ENCODE measurements at places on chromosomes 2 and 18. TPM values are rescaled to one million over a fixed set of nuclear protein-coding genes. Genes with fewer than 3 reads are reported as not detected.
A peak's percentile ranks its signal among the peaks of the same experiment; 100 is the strongest.

GRCh38 chr18:32319084-32319483 lies 129.2 kb downstream of the MEP1B start:
- DNase-seq, result no peak

- no peak for DNase-seq
Observed at GRCh38 chr2:144983107-144983506, 463.2 kb upstream of the ZEB2 start.

DNA sequence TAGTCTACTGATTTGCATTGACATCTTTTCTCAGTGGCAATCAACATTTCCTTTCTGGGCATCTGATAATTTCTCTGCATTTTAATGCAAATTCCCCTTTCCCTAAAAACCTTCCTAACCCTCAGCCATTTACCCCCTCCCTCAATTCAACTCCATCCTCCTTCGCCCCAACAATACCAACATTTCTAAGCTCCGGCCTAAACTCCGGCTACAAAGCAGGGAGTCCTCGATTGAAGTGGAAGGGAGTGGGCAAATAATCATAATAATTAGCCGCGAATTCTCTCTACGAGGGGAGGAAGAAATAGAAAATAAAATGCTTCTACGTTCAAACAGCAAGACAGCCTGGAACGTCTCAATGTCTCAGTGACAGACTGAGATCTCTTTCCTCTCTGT lies 4.6 kb downstream of the BCL11A start:
- DNase-seq, result no peak

DNA sequence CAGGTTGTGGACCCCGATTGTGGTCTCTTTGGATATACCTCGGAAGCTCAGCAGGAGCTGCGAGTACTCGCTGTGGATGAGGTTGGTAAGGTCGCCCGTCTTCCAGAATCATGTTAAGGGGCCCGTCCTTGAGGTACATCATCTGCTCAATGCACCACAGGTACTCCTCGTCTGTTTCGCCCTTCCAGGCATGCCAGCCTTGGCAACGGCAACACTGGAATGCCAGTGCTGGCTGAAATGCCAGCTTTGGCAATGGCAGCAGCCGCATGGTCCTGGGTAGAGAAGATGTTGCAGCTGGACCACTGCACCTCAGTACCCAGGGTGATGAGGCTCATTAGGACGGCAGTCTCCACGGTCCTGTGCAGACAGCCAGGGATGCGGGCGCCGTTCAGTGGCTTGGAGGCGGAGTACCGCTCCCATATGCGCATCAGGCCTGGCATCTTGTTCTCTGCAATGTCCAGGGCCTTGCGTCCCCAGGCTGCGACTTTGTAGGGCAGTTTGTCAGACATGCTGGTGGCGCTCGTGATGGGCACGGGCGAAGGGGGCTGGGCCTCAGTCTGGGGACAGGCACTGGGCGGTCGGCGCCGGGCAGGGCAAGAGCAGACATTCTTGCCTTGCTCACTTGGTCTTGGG lies 122.2 kb upstream of the NXPH2 start:
- DNase-seq, result no peak

DNA sequence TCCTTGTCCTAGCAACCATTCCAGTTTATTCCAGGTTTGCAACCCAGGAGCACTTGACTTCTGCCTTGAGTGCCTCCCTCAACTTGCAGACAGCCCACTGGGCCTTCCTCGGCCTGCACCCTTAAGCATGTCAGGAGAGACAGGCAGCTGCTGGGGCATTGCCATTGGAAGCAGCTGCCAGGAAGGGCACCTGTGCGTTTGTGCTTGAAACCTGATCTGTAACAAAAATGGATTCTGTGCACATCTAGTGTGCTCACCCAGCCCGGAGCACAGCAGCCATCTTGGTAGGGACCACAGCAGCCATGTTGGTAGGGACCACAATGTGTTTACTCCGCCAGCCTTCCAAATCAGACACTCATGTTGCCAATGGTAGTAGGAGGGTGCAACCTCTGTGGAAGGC lies 44.3 kb upstream of the GLI2 start:
- no peak for DNase-seq

DNA sequence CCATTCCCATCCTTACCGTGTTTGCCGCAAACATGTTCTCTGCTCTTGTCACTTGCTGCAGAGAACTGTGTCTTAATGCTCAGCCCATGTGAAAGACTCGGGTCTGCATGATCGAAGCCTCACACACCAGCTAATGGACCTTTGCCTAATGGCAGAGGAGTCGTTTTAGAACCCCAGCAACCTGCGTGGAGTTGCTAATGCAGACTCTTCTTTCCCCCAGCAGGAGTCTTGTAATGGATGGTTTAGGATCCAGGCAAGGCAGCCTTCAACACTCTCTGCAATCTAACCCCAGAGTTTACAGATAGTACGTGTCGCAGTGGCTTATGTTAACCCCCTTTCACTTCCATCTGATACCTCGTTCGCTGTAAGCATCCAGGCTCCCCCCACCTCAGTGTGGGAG lies 316.4 kb downstream of the AGAP1 start:
- no peak for DNase-seq

GRCh38 chr2:186485576-186485870 lies 537 bp upstream of the ZC3H15 start:
- DNase-seq, result no peak

GRCh38 chr2:229543176-229543873 lies 171.0 kb downstream of the DNER start:
- DNase-seq, result no peak

- DNase-seq, result no peak
Observed at GRCh38 chr2:158808426-158808825, 13.3 kb downstream of the DAPL1 start.

DNA sequence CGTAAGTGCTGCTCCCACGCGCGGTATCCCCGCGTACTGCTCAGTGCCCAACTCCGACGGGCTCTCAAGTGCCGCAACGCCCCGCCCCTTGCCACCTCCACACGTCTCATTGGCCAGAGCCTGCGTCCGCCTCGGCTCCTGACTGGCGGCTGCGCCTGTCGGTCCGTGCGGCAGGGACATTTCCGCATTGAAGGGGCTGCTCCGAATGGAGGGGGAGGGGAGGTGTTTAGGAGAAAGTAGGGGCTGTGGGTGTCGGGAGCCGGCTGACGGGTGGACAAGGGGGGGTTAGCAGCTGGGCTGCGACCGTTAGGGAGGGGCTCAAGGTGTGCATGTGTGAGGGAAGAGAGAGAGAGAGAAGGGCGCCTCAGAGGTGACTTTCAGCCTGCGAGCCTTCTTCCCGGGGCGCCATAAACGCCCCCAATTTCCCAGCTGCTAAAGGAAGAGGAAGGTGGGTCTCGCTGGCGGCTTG lies 877 bp upstream of the UGP2 start:
- DNase-seq, result peak; percentile 98

OR6B3 gene
- not detected for total RNA-seq

NEUROD1 gene
- total RNA-seq, result not detected

NYAP2 gene
- total RNA-seq, result not detected

SFXN5 gene
- total RNA-seq, result 5.4 TPM

TMEM198 gene
- 0.47 TPM for total RNA-seq

CCDC74A gene
- total RNA-seq, result 0.60 TPM

LIMS3 gene
- not detected for total RNA-seq

CYP26B1 gene
- 0.05 TPM for total RNA-seq
